ENCODE measurements at places on chromosomes 13 and 19. TPM values are rescaled to one million over a fixed set of nuclear protein-coding genes. Genes with fewer than 3 reads are reported as not detected.

The ADAT3 gene
- 1.6 TPM for total RNA-seq

The CBLC gene
- total RNA-seq, result 0.06 TPM

The CFAP97D2 gene
- total RNA-seq, result not detected

The C5AR2 gene
- total RNA-seq, result not detected

The CILP2 gene
- not detected for total RNA-seq

The EPSTI1 gene
- total RNA-seq, result 1.9 TPM

The AKAP8 gene
- 20.2 TPM for total RNA-seq

The FGF22 gene
- total RNA-seq, result not detected

The ZNF253 gene
- 4.3 TPM for total RNA-seq

The APOC4 gene
- not detected for total RNA-seq

The ABCA7 gene
- total RNA-seq, result 7.8 TPM

The KLK15 gene
- not detected for total RNA-seq

The SHC2 gene
- 1.8 TPM for total RNA-seq

The KLK1 gene
- total RNA-seq, result not detected

The ELAVL3 gene
- not detected for total RNA-seq

The KXD1 gene
- 53.6 TPM for total RNA-seq

The NBEA gene
- total RNA-seq, result 4.0 TPM

The KLF2 gene
- total RNA-seq, result 3.2 TPM

The ZNF536 gene
- not detected for total RNA-seq

The PLPPR3 gene
- total RNA-seq, result 0.16 TPM

The ZNF564 gene
- 9.8 TPM for total RNA-seq

All from bladder microvascular endothelial cell (primary cell).